Stimulated activated CD8-positive, alpha-beta memory T cell treated with anti-CD3 and anti-CD28 coated beads, Interleukin-2, amount 100 ng/mL, for 48 hours (primary cell): ENCODE measurements at places on chromosomes 7 and 10.

DNA sequence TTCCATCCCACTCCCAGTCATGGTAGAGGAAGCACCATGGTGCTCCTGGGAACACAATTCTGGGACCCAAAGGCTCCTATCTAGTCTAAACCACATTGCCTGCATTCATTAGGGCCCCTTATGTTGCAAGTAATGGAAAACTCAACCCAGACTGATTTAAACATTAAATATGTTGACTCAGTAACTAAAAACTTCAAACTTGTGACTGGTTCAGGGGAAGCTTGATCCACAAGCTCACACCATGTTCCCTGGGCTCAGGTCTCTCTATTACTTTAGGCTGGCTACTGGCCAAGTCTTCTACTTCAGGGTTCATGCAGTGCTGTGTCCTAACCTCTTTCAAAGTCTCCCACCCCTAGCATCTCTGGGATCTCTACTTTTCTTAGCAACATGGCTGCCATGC is 13.1 kb downstream of the WNT16 start:
- DNase-seq: no peak

DNA sequence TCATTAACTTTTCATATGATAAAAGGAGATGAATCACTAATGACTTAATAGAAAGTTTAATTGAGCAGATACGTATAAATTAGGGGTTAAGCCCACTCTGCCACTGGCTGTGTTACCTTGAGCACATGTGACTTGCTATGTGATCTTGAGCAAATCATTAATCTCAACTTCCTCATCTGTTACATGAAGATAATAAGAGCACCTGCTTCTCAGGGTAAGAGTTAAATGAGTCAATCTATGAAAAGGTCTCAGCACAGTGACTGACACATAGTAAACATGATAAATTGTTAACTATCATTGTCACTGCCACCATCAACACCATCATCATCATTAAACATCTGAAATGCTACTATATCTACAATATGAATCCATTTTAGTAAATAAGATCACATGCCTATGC is 110.8 kb downstream of the TPK1 start:
- no peak for DNase-seq

GRCh38 chr7:50664937-50665336 is 99.7 kb upstream of the DDC start:
- no peak for DNase-seq

- no peak for DNase-seq
Measured at GRCh38 chr10:56231436-56231835, 129.6 kb downstream of the ZWINT start.

GRCh38 chr7:111363099-111363498 is 199.2 kb downstream of the IMMP2L start:
- DNase-seq: no peak

- no peak for DNase-seq
Measured at GRCh38 chr7:143408686-143409561, at the start of gene EPHA1. TSS of gene EPHA1 (minus strand) at chr7:143408856. CDS start at chr7:143408805, 51 bp downstream.

DNA sequence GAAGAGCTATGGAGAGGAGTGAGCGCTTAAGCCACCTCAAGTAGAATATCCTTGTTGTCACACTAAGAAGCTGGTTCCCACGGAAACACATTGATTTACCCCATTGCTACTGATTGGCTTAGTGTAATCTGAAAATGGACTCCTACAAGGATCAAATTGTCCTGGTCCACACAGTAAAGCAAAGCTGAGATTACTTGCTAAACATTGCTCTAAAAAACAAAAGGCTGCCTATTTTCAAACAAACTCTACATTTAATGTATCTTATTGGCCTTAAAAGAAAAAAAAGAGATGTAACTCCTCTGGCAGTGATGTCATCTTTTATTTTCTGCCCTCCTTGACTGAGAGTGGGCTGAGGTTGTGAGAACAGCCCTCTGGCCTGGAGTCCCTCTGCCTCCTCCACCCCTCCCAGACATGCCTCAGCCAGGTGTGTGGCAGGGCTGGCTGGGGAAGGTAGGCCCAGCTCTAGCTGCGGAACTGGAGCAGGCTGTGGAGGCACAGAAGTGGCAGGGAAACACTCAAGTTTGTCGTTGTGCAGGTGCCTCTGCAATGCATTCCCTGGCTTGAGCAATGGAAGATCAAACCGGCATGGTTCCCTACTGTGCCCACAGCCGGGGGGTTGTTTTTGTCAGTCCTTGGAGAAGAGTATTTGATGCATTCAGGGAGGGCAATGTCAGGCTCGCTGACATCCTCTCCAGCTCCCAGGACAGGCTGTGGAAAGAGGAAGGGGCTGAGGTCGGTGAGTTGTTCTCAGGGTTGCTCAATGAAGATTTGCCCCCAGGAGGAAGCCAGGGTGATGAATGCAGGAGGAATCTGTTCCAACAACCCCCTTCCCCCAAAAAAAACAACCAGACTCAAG is 9.1 kb downstream of the KLF6 start:
- DNase-seq: no peak

- DNase-seq: no peak
Measured at GRCh38 chr7:158563051-158563450, 24.6 kb downstream of the PTPRN2 start.

GRCh38 chr10:105837951-105838350 is 1196.9 kb downstream of the SORCS3 start:
- no peak for DNase-seq

- no peak for DNase-seq
Measured at GRCh38 chr10:126062131-126063032, 166.0 kb downstream of the FANK1 start.

- no peak for DNase-seq
Measured at GRCh38 chr7:41956705-41957104, 253.8 kb upstream of the INHBA start.

DNA sequence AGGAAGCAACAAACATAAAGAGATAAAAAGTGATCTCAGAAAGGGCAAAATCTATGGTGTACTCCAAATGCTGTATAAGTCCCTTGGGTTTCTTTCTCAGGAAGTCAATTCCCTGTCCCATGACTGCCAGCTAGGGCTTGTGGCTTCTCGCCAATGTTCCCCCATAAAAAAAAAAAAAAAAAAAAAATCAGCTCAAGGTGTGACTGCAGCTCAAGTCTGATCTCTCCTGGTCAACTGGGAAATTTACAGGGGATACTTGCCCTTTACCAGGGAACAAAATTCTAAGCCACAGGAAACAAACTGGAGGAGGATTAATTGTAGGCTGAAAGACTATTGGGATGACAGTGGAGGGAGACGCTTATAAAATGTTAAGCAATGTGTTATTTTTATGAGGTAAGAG is 76.0 kb downstream of the PCGF5 start:
- DNase-seq: no peak
